ENCODE measurements at places on chromosomes 2 and 18. TPM values are rescaled to one million over a fixed set of nuclear protein-coding genes. Genes with fewer than 3 reads are reported as not detected.
A peak's percentile ranks its signal among the peaks of the same experiment; 100 is the strongest.

GRCh38 chr2:198905881-198906612 lies 551.7 kb downstream of the SATB2 start:
- DNase-seq: no peak

The GALNT3 gene
- total RNA-seq: 9.8 TPM

DNA sequence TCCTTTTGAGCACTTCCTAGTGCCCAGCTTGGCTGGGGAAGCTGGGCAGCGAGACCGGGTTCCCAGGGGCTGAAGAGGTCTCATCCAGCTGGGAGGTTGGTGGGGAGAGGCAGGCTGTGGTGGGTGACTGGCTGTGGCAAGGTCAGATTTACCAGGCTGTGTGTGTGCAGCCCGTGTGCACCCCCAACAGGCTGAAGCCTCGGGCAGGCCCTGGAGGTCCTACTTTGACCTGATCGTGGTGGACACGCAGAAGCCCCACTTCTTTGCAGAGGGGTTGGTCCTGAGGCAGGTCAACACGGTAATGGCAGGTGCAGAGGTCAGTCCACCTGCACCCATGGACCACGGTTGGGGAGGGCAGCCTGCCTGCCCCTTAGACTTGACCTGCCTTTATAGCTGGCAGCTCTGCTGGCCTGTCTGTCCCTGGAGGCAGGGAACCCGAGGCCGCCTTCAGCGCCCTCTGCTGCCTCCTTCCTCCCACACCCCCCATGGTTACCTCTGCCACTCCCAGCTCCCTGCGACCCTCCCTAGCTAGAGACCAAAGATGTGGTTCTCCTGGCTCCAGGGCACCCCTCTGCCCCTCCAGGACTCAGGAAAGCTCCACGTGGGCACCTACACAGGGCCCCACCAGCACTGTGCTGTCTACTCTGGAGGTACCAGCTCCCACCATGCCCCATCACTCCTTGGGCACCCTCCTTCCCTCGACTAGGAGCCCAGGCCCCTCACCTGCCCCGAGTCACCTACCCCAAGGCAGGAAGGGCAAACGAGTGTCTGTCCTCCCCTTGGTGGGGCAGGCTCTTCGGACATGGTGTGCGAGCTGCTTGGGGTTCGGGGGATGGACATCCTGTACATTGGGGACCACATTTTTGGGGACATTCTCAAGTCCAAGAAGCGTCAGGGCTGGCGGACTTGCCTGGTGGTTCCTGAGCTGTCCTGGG lies 4.0 kb downstream of the NT5DC4 start:
- no peak for DNase-seq

GRCh38 chr2:120887320-120887697 lies 151.6 kb downstream of the GLI2 start:
- DNase-seq: no peak

- no peak for DNase-seq
Observed at GRCh38 chr2:217463402-217464075, 539.3 kb downstream of the TNS1 start.

The FAP gene
- not detected for total RNA-seq

- no peak for DNase-seq
Observed at GRCh38 chr2:98571121-98571701, 37.1 kb downstream of the COA5 start.

GRCh38 chr2:209383212-209383611 lies 40.6 kb upstream of the MAP2 start:
- DNase-seq: peak; percentile 79

DNA sequence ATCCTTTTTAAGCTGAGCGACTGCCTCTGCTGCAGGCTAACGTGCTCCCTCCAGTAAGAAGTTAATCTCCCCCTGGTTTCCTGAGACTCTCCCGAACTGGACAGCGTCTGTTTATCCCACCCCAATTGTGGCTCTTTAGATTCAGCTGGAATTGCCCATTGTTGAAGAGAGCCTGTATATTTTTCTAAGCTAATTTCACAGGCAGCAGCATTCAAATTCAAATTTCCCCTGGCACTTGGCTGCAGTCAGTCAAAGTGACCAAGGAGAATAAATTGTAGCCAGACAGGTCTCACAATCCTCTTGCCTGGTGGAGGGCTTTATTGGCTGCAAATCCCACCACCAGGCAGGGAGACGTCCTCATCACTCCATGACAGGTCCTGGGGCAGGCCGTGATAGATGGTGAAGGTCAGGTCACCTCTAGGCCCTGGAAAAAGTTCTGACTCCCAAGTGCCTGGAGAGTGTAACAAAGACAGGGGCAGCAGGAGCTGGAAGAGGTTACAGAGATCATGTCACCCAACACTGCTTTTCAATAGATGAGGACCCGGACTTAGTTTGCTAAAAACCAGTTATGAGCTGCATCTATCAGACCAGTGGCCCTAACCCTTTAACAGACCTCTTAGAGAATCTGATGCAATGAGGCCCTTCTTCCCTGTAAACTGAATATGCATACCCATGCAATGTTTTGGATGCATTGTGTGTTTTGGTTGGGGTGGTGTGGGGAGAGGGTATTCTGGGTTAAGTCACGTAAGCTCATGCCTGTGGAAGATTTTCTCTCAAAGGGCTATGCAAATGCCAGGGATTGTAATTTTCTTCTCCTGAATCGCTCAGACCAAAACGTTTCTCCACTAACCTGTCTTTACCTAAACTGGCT lies 32.3 kb upstream of the C18orf32 start:
- DNase-seq: no peak

All from HCT116 (cell line).